SHP77 treated with DMSO at 0.1 percent for 48 hours (cell line): ENCODE measurements at places on chromosomes 1 and 21.

DNA sequence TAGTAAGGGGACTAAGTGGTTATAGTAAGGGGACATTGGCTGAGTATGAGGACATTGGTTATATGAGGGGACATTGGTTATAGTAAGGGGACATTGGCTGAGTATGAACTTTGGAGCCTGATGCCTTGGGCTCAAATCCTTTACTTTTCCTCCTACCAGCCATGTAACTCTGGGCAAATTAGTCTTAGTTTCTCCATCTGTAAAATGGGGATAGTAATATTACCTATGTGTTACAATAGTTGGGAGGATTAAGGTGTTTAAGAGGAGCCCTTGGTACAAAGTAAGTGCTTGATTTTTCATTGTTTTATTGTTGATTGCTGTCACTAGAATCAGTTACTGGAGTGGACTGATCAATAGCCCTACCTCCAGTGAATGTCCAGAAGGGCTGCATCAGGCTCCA, 2.8 kb downstream of the OSCP1 start:
- no peak for DNase-seq

DNA sequence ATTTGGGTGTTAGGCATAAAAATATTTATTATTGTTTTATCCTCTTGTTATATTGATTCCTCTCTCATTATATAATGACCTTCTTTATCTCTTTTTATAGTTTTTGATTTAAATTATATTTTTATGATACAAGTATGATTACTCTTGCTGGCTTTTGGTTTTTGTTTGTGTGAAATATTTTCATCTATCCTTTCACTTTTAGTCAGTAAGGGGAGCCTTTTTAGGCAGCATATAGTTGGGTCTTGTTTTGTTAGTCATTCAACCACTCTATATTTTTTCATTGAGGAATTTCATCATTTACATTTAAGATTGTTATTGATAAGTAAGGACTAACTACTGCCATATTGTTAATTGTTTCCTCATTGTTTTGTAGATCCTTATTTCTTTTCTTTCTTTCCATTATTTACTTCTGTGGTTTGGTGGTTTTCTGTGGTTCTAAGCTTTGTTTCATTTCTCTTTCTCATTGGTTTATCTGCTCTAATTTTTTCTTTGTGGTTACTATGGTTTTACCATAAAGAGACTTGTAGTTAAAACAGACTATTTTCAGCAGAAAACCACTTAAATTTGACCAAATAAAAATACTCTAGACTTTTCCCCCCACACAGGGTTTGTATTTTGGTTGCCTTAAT, 593.1 kb downstream of the NUF2 start:
- no peak for DNase-seq

GRCh38 chr1:17861685-17862084, 106.6 kb downstream of the ACTL8 start:
- DNase-seq = no peak

DNA sequence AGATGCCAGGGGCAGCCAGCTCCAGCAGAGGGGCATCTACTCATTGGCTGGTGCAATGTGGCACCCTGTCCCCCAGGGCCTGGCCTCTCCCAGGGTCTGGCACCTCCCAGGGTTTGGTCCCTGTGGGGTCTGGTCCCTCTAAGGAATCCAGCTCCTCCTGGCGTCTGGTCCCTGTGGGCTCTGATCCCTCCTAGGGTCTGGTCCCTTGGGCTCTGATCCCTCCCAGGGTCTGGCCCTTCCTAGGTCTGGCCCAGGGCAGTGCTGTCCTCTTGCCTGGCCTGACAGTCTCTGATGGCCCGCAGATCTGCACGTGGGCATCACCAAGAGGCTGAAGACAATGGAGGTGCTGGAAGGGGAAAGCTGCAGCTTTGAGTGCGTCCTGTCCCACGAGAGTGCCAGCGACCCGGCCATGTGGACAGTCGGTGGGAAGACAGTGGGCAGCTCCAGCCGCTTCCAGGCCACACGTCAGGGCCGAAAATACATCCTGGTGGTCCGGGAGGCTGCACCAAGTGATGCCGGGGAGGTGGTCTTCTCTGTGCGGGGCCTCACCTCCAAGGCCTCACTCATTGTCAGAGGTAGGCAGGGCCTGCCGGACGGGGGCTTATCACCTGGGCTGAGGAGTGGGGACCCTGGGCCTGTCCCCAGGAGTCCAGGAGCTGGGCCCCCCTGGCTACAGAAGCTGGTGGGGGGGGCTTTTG, 73.9 kb downstream of the OBSCN start:
- no peak for DNase-seq

DNA sequence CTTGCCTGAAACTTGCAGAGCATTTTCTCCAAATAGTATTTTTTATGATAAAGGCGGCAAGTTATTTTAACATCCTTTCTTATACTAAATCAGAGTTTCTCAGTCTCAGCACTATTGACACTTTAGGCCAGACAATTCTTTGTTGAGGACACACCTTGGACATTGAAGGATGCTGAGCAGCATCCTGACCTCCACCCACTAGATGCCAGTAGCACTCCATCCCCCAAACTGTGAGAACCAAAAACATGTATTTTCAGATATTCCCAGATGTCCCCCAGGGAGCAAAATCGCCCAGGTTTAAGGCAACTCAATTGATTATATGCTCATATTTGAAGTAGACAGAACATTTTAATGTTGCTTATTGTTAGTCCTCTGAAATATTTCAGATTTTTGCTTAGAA, 299.4 kb downstream of the ZP4 start:
- DNase-seq = no peak

GRCh38 chr1:159957824-159958268, 3.8 kb upstream of the SLAMF9 start:
- DNase-seq = no peak
